ENCODE measurements at places on chromosomes 12 and 14. TPM values are rescaled to one million over a fixed set of nuclear protein-coding genes. Genes with fewer than 3 reads are reported as not detected.
A peak's percentile ranks its signal among the peaks of the same experiment; 100 is the strongest.

DNA sequence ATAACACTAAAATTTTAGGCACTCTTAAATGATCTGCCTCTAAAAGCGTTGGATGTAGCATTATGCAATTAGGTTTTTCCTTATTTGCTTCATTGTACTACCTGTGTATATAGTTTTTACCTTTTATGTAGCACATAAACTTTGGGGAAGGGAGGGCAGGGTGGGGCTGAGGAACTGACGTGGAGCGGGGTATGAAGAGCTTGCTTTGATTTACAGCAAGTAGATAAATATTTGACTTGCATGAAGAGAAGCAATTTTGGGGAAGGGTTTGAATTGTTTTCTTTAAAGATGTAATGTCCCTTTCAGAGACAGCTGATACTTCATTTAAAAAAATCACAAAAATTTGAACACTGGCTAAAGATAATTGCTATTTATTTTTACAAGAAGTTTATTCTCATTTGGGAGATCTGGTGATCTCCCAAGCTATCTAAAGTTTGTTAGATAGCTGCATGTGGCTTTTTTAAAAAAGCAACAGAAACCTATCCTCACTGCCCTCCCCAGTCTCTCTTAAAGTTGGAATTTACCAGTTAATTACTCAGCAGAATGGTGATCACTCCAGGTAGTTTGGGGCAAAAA lies 4.1 kb downstream of the CDKN1B start:
- no peak for DNase-seq

GRCh38 chr12:78671295-78671694 lies 193.3 kb upstream of the SYT1 start:
- no peak for DNase-seq

GRCh38 chr12:126772171-126772864 lies 1494.7 kb upstream of the TMEM132C start:
- DNase-seq = no peak

Gene KERA
- total RNA-seq = not detected

Gene KRT2
- not detected for total RNA-seq

Gene CLECL1
- 0.38 TPM for total RNA-seq

- peak; percentile 93 for DNase-seq
These were observed at the start of gene PPP1CC for GRCh38 chr12:110742718-110743570. PPP1CC (minus strand) TSS chr12:110742891; CDS start chr12:110742707, 184 bp downstream.

Gene ADGRD1
- 11.6 TPM for total RNA-seq

DNA sequence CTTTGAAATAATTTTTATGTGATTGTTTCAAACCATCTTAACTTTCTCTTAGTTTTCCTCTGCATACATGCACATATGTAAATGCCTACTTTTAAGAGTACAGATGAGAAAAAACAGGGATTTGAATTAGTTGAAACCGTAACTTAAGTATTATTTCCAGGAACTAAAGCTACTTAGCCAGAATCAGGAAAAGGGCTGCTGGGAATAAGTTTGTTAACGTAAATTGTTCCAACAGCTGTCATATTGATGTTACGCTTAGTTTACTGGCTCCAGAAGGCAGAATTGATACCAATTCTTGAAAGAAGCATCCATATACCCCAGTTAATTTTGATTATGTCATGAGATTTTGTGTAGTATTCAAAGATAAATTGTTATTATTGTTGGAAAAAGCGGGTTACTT lies 17.9 kb upstream of the KLRF1 start:
- no peak for DNase-seq

Gene LMBR1L
- 17.7 TPM for total RNA-seq

- DNase-seq = no peak
These were observed 44.0 kb downstream of the PPHLN1 start for GRCh38 chr12:42370013-42370412.

GRCh38 chr12:121444842-121445202 lies 44.9 kb downstream of the RNF34 start:
- DNase-seq = no peak

Gene RNASE7
- total RNA-seq = 0.13 TPM

DNA sequence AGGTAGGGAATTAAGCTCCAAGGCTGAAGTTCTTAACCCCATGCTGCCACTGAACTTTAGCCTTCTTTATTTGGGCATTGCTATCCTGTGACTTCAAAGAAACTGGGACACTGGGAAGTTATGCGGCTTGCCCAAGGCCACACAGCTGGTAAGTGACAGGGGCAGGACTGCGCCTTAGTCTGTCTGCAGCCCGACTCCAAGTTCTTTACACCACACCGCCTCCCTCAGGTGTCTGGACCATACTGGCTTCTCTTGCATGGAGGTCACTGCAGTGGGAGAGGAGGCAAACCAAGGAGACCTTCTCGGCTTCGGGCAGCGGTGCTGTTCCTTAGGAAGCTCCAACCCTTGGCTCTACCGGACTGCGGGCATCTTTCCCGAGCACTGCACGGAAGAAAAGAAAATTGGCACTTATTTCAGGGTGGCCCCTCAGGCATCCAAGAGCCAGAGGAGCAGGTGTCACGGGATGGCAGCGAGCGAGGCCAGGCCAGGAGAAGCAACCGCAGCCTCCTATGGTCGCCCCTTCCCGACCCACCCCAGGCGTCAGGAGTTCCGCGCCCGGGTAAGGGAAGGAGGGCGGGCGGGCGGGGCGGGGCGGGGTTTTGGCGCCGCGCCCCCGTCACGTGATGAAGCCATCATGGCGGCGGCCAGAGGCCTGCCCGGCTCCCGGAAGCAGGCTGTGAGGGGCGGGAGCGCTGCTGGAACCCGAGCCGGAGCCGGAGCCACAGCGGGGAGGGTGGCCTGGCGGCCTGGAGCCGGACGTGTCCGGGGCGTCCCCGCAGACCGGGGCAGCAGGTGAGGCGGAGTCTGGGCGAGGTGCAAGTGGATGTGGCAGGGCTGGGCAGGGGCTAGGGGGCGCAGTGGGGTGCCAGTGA lies 16.4 kb upstream of the ESPL1 start:
- peak; percentile 81 for DNase-seq

Gene ADSS1
- 51.9 TPM for total RNA-seq

- DNase-seq = no peak
These were observed 21.3 kb upstream of the SNRPF start for GRCh38 chr12:95837240-95838038.

GRCh38 chr14:28751467-28752058 lies 15.0 kb upstream of the FOXG1 start:
- DNase-seq = no peak

DNA sequence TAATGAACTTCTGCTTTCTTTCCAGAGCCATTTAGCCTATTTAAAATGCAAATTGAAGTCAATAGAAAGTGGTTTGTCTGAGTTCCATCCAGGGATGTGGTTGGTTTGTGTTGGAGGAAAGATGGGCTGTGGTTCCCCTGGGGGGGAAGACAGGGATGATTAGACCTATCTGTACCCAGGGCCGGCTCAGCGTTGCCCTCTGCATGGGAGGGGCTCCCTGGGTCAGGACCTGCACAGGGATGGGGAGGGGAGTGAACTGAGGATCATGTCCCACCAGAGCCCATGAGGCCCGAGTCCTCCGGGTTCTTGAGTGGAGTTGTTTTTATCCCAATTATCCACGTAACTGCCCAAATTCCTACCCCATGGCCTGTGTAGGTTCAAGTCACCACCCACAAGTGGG lies 76.9 kb upstream of the SFSWAP start:
- DNase-seq = no peak

Gene PRR13
- total RNA-seq = 69.9 TPM

GRCh38 chr12:45586486-45586885 lies 143.0 kb upstream of the ARID2 start:
- DNase-seq = no peak

DNA sequence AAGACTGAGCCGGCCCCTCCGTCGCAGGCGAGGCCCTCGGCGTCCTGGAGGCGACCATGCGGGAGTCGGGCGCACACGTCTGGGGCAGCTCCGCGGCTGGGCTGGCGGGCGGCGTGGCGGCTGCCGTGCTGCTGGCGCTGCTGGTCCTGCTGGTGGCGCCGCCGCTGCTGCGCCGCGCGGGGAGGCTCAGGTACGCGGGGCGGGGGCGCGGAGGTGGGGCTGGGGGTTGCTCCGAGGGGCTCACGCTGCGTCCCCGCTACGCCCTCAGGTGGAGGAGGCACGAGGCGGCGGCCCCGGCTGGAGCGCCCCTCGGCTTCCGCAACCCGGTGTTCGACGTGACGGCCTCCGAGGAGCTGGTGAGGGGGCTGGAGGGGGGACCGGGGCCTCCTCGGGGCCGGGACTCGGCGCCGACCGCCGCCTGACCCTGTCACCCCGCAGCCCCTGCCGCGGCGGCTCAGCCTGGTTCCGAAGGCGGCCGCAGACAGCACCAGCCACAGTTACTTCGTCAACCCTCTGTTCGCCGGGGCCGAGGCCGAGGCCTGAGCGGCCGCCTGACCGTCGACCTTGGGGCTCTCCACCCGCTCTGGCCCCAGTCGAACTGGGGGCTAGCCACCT lies 7.8 kb downstream of the AMN start:
- no peak for DNase-seq

- DNase-seq = no peak
These were observed 106.7 kb downstream of the PPM1A start for GRCh38 chr14:60355768-60356167.

GRCh38 chr14:105292826-105293711 lies 7.7 kb downstream of the BRF1 start:
- no peak for DNase-seq

DNA sequence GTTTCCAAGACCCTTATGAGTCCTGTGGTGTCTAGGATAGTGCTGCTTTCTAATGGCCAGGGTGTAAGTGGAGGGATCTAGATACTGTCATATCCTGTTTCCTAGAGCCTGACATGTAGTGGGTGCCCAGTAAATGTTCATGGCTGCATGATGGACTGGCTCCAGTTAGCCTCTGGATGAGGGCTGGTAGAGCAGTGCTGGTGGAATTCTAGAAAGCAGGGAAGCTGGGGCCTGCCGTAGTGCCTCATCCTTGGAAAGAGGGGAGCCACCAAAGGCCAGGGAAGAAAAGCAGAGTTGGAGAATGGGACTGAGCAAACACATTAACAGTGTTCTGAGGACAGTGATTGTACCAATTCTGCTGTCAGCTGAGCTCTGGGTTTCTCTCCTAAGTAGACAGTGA lies 637 bp downstream of the GZMB start:
- no peak for DNase-seq

- no peak for DNase-seq
These were observed 100.7 kb downstream of the ITPR2 start for GRCh38 chr12:26732005-26732908.

DNA sequence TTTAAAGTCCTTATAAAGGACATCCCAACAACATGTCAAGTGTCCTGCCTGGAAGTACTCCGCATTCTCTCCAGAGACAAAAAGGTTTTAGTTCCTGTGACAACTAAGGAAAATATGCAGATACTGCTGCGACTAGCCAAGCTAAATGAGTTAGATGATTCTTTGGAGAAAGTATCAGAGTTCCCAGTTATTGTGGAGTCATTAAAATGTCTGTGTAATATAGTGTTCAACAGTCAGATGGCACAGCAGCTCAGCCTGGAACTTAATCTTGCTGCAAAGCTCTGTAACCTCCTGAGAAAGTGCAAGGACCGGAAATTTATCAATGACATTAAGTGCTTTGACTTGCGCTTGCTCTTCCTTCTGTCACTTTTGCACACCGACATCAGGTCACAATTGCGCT lies 40.2 kb downstream of the RIC8B start:
- no peak for DNase-seq

- DNase-seq = no peak
These were observed 137.8 kb downstream of the SLC25A21 start for GRCh38 chr14:37034410-37035285.

Gene CABP1
- 0.10 TPM for total RNA-seq

- no peak for DNase-seq
These were observed 59.7 kb upstream of the CCDC196 start for GRCh38 chr14:66426451-66426850.

DNA sequence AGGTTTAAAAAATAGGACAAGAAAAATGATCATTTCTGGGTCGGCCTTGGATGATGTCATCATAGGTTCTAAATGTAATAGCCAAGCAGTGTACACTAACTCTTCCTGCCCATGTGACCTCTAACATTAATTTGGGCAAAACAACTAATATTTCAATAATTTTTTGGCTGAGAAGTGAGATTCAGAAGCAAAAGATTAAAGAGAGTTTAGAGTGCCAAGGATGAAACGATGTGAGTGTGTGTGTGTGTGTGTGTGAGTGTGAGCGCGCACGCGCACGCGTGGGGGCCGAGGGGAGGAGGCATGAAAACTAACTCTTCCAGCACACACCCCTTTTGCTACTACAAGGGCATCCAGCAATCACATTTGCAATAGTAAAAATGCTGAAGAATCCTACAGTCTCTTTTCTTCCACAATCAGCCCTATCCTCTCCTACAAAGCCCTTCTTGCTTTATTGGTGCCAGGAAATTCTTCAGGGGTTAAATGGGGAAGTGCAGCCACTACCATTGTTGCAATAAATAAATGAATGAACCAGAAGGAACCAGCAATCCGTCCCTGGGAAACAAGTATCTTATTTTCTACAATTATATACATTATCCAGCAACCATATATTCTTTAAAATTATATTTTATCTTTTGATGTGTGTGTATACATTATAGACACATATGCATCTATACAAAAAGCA lies 52.9 kb downstream of the PEBP1 start:
- no peak for DNase-seq

Gene RDH11
- total RNA-seq = 85.1 TPM

Gene KCNK13
- 0.38 TPM for total RNA-seq

DNA sequence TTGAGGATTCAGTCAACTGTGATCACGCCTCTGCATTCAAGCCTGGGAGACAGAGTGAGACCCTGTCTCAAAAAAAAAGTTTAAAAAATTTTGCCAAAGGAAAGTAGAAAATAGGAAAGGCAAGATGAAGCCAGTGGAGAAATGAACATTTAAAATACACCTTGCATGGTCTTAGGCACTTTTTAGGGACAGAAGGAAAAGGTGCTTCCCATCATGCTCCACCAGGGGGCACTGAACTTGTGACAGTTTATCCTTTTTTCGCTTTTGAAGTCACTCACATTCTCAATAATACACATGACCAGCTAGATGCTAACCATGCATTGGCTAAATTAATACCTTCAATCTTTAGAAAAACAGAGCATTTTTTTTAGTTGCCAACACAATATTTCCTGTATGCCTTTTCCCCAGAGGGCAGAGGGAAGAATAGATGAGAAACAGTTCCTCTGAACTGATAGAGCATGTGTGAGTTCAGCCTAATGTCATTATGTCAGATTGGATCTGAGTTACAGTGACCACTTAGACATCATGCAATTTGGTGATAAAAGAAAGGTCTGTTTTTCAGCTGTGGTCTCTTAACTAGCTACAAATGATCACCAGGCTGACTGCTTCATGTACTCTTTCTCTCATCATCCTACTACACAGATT lies 221.8 kb upstream of the SSTR1 start:
- no peak for DNase-seq

DNA sequence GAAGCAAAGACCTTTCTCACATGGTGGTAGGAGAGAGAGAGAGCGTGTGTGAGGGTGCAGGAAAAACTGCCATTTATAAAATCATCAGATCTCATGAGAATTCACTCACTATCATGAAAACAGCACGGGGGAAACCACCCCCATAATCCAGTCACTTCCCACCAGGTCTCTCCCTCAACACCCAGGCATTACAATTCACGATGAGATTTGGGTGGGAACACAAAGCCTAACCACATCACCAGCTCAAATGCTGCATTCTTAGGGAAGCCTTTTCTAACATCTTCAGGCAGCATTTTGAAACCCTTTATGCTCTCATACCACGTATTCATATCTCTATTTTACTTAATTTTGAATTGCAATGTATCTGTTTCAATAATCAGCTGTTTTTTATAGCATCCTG lies 165.9 kb downstream of the TMTC3 start:
- no peak for DNase-seq
